Pulmonary artery endothelial cell (primary cell): ENCODE measurements at places on chromosomes 5 and 9.

DNA sequence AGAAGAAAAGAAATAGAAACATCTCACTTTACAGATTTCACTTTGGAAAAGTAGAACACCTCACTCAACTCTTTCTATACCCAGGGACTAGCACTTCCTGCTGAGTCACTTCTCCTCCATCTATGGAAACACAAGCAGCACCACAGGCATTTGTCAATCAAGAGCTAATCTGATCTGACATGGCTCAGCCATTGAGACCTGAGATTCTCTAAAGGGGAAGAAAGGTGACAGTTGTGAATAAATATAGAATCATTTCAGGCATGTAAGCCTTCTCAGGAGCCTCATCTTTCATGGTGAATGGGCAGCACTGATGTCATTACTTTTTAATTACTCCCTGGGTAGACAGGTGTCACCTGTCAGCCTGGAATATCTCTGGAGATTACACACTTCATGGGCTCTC lies 559.8 kb downstream of the HINT1 start:
- DNase-seq: no peak

GRCh38 chr5:180119031-180119902 lies 47.7 kb upstream of the RNF130 start:
- no peak for DNase-seq

DNA sequence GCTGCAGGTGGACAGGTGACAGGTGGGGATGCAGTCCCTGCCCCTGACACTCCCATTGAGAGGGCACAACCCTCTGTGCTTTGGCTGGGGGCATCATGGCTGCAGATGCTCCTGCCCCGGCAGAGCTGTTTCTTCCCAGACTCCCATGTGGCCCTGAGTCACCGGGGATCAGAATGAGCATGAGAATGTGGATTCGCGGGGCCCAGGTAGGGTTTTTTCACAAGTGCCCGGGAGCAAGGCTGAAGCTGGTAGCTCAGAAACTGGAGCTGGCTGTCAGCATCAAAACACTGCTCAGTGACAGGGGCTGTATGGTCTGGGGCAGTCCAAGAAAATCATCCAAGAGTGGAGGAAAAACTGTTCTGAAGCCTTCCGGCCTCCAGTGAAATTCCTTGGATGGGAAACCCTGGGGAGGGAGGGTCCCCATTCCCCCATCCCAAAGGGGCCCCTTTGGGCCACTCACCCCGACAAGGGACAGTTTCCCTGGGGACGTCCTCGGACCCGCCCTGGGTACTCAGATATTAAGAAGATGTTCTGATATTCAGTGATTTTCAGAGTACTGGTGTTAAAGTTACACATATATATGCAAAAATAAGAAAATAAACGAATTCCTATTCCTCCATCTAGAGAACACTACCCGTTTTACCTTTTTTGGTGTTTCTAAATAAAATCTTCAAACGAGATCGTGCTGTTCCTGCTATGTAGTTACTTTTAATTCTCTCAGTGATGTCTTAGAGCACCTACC lies 120.1 kb upstream of the LPCAT1 start:
- DNase-seq: no peak

GRCh38 chr9:86665416-86665815 lies 281.9 kb downstream of the GAS1 start:
- DNase-seq: no peak

- no peak for DNase-seq
Measured at GRCh38 chr9:124248066-124248465, 9.7 kb upstream of the NEK6 start.

DNA sequence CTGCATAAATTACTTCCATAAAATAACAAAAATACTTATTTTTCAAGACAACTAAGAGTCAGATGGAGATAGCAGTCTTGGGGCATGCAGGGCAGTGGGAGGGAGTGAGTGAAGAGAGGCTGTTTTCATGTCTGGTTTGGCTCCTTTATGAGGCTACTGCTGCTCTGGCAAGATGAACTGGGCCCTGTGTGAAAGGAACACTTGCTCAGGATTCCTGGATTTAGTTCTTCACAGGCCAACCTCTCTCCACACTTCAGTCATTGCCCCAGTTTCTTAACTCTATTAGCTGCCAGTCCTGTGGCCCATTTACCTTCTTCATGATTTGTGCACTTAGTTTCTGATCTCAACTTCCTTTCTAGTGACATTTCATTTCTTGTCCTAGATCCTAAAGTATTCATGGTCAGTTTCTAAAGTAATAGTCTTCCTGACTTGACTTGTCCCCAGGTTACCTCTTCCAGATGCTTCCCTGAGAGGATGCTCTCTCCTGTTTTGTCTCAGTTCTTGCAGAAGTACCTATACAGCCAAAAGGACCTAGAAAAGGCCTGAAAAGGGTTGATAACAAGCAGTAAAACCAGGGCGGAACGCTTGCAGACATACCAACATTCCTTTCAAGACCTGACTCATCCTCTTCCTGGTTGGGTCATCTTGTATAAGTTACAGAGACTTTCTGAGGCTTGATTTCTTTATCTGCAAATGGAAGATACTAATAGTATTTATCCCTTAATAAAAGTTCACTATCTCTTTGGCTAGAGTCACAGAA lies 77.0 kb upstream of the ZFAND5 start:
- DNase-seq: no peak
